Stimulated activated CD4-positive, alpha-beta T cell treated with anti-CD3 and anti-CD28 coated beads, Interleukin-15, amount 100 ng/mL, for 48 hours (primary cell): ENCODE measurements at places on chromosomes 12 and 14.

DNA sequence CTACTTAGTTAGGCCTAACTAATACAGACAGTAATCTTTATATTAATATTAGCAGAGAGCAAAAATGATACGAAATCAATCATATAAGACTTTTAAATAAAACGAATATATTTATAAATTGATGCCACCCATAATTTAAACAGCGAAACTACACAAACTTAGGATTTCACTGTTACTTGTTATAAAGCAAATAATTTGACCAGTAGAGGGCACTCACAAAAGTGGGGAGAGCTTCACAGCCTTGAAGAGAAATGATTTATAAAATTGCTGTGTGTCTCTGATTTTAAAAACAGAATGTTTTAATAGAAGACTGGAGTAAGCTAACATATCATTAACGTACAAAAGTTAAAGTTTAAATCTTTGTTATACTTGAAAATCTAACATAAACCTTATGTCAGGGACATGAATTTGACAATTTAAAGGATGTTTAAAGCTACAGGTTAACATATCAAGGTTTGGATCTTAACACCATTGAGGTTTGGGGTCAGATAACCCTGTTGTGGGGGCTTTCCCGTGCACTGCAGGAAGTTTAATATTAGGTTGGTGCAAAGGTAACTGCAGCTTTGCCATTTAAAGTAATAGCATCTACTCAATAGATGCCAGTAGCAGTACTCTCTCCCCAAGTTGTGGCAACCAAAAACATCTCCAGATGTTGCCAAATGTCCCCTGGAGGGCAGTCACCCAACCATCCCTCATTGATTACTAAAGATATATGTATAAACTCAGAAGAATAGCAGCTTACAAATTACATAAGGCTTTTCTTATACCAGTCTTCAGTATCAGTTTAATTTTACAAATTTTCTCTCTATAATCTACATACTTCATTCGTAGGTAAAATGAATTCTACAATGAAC, 9.3 kb downstream of the KRAS start:
- no peak for DNase-seq

- no peak for DNase-seq
Measured at GRCh38 chr12:106181401-106182114, 42.8 kb upstream of the NUAK1 start.

GRCh38 chr14:54676812-54677708, 110.1 kb downstream of the SAMD4A start:
- DNase-seq: no peak

DNA sequence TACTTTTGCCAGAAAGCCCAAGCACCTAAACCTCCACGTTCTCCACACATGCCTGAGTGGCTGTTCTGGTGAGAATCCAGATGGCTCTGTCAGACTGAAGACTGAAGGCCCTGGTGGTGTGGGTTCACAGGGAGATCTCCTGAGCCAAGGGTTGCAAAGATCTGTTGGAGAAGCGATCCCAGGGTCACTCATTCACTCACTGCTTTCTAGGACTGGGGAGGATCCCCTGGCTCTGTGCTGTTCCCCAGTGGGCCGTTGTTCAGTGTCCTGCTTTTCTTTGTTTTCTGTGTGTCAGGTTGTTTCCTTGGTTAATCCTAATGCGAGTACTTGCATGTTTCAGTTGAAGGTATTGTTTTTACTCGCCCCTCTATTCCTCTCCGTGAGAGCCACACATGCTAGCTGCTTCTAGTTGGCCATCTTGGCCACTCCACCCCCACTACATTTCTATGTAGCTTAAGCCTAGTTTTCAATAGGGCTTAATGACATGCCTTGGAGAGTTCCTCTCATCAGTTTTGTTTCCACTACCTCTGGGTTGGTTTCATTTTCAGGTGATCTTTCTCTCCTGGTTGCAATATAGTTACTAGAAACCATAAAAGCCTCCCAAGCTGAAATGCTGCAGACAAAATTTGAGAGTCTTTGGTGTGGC, 144.5 kb upstream of the SLC38A2 start:
- DNase-seq: no peak

DNA sequence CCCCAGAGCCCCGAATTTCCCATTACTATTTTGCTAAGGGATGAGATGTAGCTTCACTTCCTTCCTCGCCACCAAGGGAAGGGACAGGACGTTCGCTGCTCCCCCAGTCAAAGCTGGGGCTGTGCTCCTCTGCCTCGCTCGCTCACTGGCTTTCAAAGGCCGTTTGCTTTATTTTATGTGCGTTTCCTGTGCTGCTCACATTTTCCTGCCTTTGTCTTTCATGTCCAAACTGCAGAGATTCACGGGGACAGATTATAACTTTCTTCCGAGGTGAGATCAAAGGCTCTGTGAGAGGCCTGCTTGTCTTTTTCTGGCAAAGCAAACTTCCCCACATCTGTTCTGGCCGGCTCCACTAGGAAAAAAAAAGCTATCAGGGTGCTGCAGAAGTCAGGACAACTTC, 76.0 kb upstream of the FZD10 start:
- no peak for DNase-seq

DNA sequence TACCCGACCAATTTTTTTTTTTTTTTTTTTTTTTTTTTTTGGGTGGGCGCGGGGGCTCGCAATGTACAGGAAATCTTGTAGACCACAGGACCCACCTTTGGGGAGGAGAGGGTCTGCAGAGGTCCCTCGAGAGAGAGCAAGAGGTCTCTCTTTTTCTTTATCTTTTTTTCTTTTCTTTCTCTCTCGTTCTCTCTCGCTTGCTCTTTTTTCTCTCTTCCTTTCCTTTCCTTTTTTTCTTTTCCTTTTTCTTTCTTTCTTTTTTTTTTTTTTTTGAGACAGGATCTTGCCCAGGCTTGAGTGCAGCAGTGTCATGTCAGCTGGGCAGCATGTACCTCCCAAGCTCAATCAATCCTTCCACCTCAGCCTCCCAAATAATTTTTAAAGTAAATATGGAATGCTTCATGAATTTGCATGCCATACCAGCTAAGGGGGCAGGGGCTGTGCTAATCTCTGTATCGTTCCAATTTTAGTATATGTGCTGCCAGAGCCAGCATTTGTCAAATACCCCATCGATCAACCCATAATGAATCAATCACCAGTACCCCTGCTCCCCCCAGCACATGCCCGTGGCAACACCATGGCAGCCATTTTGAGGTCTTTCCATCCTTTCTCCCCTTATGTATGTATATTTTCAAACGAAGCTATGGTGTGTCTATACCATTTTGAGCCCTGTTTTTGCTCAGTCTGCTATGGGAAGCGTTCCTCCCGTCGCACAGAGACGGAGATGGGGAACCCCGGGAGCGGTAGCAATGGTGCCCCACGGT, 9.3 kb downstream of the PAPLN start:
- no peak for DNase-seq

GRCh38 chr12:4909410-4909733, 333 bp upstream of the KCNA1 start:
- DNase-seq: no peak

DNA sequence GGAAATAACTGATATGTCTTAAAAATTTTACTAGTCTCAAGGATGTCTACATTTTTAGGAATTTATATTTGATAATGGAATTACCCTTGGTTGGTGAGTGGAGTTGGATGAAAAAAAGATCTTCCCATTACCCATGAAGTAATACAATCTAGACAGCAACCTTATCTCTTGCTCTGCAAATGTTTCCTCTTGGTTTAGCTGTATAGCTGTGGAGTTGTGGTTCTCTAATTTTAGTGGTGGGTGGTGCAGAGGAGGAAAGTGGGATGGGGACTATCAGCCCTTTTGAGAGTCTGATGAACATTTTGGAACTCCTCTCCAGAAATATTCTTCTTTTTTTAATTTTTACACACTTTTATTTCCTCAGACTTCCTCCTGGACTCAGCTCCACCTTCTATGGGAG, 17.1 kb downstream of the SPX start:
- DNase-seq: no peak

GRCh38 chr12:5944688-5945070, 380 bp downstream of the ANO2 start:
- DNase-seq: no peak

GRCh38 chr12:58548801-58549200, 371.5 kb downstream of the LRIG3 start:
- DNase-seq: no peak

- no peak for DNase-seq
Measured at GRCh38 chr12:113318900-113319628, 15.8 kb downstream of the SLC8B1 start.

DNA sequence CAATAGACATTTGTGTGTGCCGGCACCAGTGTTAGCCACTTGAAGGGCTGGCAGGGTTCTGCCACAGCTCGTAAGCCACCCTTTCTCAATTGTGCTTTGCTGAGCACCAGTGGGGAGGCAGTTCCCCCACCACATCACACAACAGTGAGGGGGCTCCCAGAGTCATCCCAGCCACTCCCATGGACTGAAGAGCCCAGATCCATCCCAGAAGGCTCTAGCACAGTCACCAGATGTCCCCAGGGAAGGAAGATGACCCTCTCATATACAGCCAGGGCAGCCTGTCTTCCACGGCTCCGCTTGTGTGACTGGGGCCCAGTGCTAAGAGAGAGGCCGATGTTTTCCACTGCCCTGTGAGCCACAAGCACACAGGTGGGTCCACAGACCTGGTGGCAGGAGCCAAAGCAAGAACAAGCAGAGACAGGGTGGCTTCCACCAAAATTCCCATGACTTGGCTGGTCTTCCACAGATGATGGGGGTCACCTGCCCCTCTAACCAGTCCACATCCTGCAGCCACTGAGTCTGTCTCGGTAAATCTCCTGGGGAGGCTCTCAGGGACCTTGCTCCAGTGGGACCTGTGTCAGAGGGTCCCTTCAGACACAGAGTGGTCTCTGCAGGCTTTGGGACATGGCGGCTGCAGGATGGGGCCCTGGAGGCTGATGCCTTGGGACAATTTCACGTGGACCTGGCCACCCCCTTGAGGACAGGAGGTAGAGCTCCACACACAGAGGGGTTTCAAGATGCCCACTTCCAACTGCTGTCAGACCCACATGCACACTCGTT, 71.9 kb upstream of the DDX11 start:
- no peak for DNase-seq

DNA sequence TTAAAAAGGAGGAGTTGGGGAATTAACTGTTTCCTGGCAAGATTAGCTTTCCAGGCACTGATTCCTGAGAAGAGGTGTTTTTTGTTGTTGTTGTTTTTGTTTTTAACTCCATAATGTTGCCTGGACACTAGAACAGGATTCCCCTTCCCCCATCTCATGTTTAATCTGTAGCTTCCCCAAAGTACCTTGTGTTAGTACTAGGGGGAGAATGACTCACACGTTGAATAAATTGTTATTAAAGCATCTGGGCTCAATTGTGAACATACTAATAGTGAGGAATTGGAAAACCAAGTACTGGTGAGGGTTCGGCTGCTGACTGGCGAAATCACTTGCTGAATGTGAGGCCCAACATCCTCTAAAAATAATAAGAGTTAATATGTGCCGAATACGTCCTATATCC, 1.3 kb upstream of the GNG2 start:
- no peak for DNase-seq

DNA sequence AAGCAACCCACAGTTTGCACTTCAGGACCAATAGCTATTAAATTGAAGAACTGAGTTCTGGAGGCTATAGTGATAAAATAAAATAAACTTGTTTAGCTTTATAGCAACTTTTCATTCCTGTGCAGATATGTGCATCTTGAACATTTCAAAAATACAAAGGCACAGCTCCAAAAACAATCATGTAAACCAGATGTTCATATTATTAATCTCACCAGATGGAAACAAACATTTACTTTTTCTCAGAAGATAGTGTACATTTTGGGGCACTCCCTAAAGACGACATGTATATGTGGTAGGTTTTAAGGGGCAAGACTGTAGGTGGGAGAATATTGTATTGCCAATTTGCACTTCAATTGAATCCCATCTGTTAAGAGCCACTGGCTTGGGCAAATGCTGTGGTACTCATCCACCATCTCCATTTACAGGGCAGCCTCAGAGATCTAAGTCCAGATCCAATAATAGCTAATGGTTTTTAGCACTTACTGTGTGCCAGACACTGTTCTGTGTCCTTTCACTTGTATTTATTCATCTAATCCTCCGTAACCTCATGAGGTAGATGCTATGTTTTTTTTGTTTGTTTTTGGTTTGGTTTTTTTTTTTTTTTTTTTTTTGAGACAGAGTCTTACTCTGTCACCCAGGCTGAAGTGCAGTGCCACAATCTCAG, 49.1 kb downstream of the PTGER2 start:
- DNase-seq: no peak

- DNase-seq: no peak
Measured at GRCh38 chr12:4197922-4198763, 75.4 kb upstream of the CCND2 start.

- peak; percentile 35 for DNase-seq
Measured at GRCh38 chr12:107134558-107134957, 41.2 kb upstream of the CRY1 start.

DNA sequence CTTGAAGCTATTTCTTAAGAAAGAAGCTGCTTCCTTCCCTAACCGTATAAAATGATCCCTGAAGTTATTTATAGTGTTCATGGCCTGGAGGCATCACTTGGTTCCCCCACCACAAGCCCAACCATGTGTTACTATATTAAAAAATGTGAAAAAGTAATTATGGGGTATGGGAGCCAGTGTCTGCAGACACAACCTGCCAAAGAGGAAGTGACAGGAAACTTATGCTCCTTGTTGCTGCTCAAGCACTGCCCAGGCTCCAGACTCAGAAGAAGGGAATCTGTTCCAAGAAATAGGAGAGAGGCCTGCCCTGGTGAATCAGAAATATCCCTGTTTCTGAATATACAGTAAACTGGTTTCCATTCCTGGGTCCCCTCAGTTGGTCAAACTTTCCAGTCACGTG, 217.2 kb upstream of the BMP4 start:
- DNase-seq: no peak

- no peak for DNase-seq
Measured at GRCh38 chr14:32211068-32211404, 8.0 kb upstream of the RNU6-8 start.

DNA sequence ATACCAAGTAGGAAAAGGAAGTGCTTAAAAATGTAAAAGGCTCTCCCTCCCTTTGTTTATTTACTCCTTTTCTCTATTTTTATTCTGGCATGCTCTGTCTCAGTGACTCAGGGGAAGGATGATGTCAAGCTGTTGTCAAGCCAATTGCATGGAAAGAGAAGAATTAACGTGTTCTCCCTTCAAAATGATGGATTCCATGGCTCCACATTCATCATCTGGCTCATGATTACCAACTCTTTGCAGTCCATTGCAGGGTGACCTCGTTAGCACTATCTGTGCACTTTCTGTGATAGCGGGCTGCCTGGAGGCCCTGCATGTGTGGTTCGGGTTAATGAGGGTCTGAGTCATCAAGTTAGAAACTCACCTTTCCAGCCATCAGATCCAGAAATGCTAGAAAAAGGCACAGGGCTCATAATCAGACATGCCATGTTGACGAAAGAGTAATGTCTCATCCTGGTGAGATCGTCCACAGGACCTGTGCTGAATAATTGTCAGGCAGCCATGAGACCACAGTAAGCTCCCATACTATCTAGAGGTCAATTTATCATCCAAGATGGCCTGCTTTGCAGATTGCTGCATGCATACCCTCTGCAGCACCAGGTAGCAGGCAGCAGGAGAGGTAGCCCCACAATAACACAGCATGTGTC, 79.2 kb upstream of the BTG1 start:
- no peak for DNase-seq

DNA sequence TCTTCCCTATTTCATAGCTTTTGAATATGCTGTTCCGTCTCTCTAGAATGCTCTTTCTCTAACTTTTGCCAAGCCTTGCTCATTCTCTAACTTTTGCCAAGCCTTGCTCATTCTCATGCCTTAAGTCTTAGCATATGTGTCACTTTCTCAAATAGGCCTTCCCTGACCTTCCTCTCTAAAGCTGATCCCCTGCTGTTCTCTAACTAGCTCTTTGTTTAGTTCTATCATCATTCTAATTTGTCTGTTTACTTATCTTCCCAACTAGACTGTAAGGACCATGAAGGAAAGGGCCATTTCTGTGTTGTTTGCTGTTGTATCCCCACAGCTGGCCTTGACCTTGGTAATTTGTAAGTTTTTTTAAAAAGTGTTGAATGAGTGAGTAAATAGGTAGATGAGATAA, 71.1 kb downstream of the ZNF641 start:
- DNase-seq: no peak
